ENCODE measurements at places on chromosomes 2 and 18. TPM values are rescaled to one million over a fixed set of nuclear protein-coding genes. Genes with fewer than 3 reads are reported as not detected.

GRCh38 chr2:55530539-55531081 is 11.1 kb downstream of the CFAP36 start:
- peaks cover 35% of the 10 kb centered on the region for H3K36me3 ChIP-seq
- H3K27ac ChIP-seq = peak overlapping the region; percentile 89
- peak; percentile 20 for DNase-seq
- peak overlapping the region; percentile 9 for H3K4me3 ChIP-seq
- peaks cover 21% of the 10 kb centered on the region for H3K4me1 ChIP-seq

GRCh38 chr2:9139491-9140443 is 66.8 kb upstream of the ASAP2 start:
- H3K27ac ChIP-seq = no peak overlapping the region
- peaks cover 19% of the 10 kb centered on the region for H3K27me3 ChIP-seq
- H3K4me3 ChIP-seq = no peak overlapping the region
- H3K36me3 ChIP-seq = no peaks in the 10 kb centered on the region
- DNase-seq = peak; percentile 75

DNA sequence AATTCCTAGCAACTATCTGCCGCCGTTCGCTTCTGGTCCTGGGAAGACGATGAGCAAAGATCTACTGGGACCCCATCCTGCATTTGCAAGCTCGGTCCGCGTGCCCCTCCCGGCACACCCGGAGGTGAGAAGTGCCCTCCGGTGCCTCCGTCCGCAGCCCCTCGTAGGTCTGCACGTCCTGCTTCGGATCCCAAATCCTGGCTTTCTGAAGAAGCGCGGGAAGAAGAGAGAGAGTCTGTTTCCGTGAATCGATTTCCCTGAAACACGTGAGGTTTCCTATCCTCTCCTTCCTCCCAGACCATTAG is 5.0 kb upstream of the OSR1 start:
- H3K27ac ChIP-seq = no peak overlapping the region
- H3K4me1 ChIP-seq = peaks cover 27% of the 10 kb centered on the region
- peaks cover 85% of the 10 kb centered on the region for H3K27me3 ChIP-seq
- DNase-seq = no peak
- H3K36me3 ChIP-seq = no peaks in the 10 kb centered on the region

NT5DC4 gene
- not detected for total RNA-seq

DNA sequence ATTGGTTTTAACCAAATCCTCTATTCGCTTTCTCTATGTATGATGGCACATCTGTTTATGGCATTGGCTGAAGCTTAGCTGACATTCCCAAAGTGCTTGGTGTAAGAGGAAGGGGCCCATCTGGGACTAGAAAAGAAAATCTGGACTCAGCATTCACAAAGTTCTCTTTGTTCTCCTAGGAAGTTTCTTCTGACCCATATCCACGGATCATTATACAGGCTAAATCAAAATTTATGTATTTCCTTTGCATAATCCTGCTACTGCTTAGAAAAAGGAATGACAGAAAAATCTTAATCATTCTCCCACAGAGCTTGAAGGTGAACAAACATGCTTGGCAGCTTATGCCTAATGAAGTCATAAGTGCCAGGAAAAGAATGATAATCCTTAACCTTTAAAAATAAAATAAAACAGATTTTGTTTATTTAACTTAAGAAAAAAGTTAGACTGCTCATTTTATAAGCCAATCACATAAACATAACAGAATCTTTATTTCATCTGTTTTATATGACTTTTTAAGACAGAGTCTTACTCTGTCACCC is 88.4 kb downstream of the NYAP2 start:
- H3K27ac ChIP-seq = no peak overlapping the region
- no peaks in the 10 kb centered on the region for H3K4me1 ChIP-seq
- no peaks in the 10 kb centered on the region for H3K27me3 ChIP-seq
- H3K36me3 ChIP-seq = no peaks in the 10 kb centered on the region

- no peak overlapping the region for H3K27ac ChIP-seq
- no peaks in the 10 kb centered on the region for H3K36me3 ChIP-seq
- H3K4me3 ChIP-seq = no peak overlapping the region
Observed at GRCh38 chr2:231373184-231373583, 22.3 kb upstream of the B3GNT7 start.

GRCh38 chr2:9782197-9782719 is 61.0 kb upstream of the TAF1B start:
- H3K36me3 ChIP-seq = peaks cover 20% of the 10 kb centered on the region
- no peaks in the 10 kb centered on the region for H3K27me3 ChIP-seq
- H3K27ac ChIP-seq = peak overlapping the region; percentile 96
- H3K4me1 ChIP-seq = peaks cover 76% of the 10 kb centered on the region
- DNase-seq = peak; percentile 90

RGPD3 gene
- 0.20 TPM for total RNA-seq

NYAP2 gene
- not detected for total RNA-seq

DNA sequence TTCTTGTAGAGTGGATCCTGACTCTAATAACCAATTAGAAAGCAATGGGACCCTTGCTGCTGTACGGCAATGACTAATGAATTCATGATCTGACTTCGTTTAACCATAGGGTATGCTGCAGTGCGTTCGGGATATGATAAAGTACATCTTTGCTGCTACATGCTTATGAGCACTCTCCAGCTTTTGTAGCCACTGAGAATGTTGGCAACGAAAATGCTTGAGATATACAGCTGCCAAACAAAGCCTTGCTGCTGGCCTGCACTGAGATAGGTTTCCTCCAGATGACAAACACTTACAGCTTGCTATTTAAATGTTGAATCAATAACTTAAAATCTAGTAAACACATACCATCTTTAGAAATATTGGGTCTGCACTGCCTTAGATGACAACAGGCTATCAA is 372.4 kb upstream of the SLC8A1 start:
- DNase-seq = no peak
- H3K36me3 ChIP-seq = no peaks in the 10 kb centered on the region
- no peaks in the 10 kb centered on the region for H3K4me1 ChIP-seq
- H3K4me3 ChIP-seq = no peak overlapping the region
- H3K27ac ChIP-seq = no peak overlapping the region
- H3K27me3 ChIP-seq = no peaks in the 10 kb centered on the region

FSIP2 gene
- 0.15 TPM for total RNA-seq

Data from activated CD4-positive, alpha-beta memory T cell treated with anti-CD3 and anti-CD28 coated beads, Interleukin-2, amount 10 ng/mL, durations not matched to agents 7 days and 5 days (primary cell).